ENCODE measurements at places on chromosomes 13 and 19.

DNA sequence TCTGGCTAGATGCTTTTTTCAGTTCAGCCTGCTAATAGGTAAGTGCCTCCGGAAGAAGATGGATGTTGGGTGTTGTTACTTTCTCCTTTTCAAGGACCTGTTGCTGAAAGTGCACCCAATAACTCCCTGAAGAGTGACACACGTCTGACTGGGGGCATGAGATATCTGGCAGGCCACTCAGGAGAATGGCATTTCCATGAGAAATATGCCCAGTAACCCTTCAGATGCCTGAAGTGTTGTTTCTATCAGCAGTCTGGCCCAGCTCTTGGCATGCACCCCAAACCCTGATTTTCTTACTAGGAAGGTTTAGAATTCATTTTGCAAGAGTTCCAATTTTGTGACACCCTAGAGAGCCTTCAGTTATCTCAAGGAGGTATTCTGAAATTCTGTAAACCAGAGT, 71.5 kb downstream of the ARHGAP35 start:
- DNase-seq: no peak

- DNase-seq: peak; percentile 28
These were observed 12.8 kb upstream of the CERS4 start for GRCh38 chr19:8196271-8196927.

- DNase-seq: no peak
These were observed 42.8 kb downstream of the GAS6 start for GRCh38 chr13:113820813-113821651.

GRCh38 chr19:10412257-10412977, 7.9 kb upstream of the PDE4A start:
- no peak for DNase-seq

DNA sequence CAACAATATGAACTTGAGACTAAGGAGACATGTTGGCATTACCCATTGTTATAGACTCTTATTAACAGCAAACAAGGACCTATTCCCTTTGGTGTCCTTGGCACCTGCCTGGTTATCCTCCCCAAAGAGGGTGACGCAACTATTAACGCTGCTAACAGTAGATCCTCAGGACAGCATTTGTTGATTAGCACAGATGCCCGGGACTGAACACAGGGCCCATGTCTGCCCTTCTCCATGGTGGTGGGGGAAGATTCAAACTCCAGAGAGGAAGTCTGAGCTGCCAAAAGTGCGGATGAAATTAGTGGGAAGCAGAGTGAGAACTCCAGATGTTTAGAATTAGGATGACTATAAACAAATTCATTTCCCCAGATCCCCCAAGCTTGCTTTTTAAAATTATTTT, 101.2 kb upstream of the RAP2A start:
- DNase-seq: no peak

DNA sequence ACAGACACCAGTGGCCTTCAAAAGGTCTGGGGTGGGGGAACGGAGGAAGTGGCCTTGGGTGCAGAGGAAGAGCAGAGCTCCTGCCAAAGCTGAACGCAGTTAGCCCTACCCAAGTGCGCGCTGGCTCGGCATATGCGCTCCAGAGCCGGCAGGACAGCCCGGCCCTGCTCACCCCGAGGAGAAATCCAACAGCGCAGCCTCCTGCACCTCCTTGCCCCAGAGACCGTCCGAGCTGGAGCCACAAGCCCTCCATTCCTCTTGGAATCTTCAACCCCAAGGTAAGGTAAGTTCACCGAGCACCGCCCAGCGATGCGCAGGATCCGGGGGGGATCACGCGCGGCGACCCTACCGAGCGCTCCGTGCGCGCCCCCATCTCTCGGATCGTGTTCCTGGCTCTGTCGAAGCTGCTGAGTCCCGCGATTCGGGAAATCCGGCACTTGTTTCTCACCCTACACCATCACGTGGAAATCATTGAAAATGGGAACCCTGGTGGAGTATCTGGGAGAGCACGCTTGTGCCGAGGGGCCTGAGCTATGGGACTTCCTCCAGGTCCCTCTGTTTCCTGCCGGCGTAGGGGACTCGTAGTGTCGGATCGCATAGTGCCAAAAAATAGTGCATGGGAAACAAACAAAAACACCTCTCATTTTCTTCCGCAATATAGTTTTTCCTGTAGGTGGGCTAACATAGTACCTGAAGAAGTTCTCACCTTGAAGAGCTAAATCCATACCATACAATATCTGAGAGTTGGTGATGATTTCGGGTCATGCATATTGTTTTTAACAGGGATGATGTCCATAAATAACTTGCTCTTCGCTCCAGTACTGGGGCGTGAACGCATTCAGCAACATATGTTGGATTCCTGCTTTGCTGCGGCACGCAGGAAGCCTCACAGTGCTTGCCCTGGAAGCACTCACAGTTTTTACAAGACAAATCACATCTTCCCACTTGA, 9.3 kb downstream of the PDX1 start:
- DNase-seq: no peak

DNA sequence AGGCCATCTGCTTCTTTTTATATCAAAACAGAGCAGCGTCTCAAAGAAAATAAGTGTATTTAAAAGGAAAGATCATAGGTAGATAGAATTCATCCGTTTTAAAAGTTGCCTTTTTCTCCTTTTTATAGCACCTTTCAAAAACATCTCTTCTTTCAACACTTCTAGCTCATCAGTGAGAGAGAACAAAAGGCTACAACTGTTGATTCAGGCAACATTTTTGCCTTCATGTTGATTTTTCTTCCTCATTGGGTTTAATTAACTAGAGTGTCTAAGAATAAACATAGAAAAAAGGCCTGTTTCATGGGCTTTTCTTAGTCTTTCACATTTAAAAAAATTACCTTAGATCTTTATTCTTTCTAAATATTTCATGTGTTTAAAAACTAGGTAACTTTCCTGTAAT, 13.6 kb downstream of the COL4A2 start:
- no peak for DNase-seq

DNA sequence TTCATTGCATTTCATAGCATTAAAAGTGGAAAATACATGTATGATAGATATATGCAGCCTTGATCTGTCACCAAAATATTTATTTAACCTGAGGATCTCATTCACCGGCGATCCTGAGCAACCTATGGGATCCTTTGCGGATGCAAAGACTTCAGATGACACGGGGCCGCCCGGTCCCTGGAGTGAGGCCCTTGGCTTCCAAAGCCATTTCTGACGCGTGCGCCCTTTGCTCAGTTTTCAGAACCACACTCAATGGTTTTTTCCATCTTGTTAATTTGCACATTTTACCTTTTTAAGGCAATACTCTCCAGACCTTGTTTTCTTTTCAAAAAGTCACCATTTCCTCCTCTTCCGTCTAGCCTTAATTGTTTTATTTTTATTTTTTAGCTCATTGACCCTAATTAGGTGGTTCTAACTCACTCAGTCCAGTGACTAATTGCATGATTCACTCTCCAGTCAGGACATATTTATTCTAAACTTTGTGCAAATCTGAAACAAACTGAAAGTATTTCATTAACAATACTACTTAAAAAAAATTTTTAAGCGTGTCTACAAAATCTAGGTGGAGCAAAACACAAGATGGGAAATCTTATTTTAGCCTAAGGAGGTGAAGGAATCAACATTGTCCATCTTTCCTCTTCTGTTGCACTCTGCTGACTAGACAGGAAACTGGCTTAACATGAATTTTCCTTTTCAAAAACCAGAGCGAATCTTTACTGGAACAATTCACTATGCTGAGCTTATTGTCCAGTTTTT, 47.9 kb downstream of the COL4A1 start:
- no peak for DNase-seq

GRCh38 chr19:50896591-50897190, 14.5 kb downstream of the KLK4 start:
- no peak for DNase-seq

All from neural progenitor cell (in vitro differentiated cells).